ENCODE measurements at places on chromosomes 12 and 14.

- no peak for DNase-seq
These were observed 1.3 kb downstream of the NAA30 start for GRCh38 chr14:57391517-57392195.

DNA sequence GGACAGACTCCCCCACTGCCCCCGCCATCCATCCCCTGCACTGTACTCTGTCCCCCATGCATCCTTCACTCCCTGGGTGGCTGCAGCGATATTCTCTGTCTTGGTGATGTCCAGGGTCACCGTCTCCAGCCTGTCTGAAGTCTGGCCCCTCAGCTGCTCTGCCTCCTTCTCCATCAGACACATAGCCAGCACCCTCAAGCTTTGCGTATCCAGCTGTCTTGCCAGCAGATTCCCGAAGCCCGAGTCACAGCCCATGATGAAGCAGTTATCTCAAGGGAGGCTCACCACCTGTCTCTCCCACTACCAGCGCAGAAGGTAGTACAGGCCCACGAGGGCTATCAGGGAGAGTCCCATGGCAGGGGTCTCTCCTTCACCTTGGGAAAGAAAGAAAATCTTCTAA, 77.8 kb downstream of the HSD17B6 start:
- DNase-seq, result no peak

DNA sequence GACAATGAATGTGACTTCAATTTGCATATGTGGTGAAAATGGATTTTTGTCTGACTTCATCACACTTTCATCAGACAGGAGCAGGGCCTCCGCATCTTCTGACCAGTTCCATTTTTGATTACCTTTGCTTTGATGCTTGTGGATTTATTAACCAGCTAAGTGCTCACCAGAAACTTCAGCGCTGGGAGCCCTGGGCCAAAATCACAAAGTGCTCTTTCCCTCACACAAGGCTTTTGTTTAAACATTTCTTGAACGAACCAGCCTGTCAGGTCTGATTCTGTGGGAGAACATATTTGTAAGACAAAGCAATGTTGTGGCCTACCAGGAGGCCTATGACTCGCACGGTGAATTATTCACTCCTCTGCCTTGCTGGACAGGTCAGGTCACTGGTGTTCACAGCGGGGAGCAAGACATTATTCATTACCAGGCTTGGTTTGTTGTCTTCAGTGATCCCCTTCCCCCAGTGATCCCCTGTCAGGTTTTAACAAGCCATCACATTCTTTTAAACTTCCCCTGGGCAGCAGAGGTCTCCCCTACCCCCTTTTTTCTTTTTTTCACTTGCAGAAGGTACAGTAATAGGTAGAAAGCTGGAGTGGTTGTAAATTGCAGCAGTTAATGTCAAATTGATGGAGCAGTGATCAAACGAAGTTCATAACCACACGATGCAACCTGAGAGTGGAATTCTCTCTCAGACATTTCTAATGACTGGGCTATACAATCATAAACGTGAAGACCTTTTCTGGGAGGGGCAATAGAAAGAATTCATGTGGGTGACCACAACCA, 167.5 kb upstream of the PRICKLE1 start:
- DNase-seq, result no peak

GRCh38 chr12:19752712-19753111, 313.4 kb downstream of the AEBP2 start:
- DNase-seq, result no peak

GRCh38 chr14:105485739-105486162, 935 bp upstream of the CRIP1 start:
- peak; percentile 60 for DNase-seq

DNA sequence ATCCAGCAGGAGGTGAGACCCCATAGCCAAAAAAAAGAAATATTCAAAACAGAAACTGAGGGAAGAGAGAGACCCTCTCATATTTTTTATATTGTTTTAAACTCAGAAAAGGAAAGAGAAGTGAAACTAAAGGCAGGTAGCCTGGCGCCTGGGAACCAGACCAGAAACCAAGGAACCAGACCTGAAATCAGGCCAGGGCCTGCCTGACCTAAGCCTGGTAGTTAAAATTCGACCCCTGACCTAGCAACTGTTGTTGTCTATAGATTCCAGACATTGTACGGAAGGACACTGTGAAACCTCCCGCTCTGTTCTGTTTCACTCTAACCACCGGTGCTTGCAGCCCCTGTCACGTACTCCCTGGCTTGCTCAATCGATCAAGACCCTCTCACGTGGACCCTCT, 38.5 kb upstream of the CD163 start:
- no peak for DNase-seq

Measured in activated naive CD4-positive, alpha-beta T cell treated with anti-CD3 and anti-CD28 coated beads, Interleukin-2, amount 10 ng/mL, durations not matched to agents 7 days and 5 days (primary cell).